ENCODE measurements at places on chromosomes 5 and 9.

GRCh38 chr5:111043712-111044506 lies 27.6 kb upstream of the TSLP start:
- DNase-seq = no peak

DNA sequence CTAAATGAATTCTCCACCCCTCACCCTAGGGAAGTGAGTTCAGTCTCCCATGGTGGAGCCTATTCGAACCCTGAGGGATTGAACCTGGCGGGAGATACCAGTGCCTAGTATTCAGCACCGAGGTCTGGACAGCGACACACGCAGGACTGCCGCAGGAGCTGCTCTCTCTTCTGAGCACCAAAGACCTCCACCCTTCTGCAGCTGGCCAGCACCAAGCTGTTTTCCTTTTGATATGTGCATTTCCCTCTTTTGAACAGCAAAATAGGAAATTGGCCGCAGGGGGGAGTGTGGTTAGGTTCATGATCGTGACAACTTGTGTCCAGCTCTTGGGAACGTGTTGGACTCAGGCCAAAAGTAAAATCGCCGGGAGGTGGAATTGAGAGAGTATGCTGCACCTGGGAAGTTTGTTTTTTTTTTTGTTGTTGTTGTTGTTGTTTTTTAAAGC lies 1.2 kb upstream of the PCSK1 start:
- DNase-seq = peak; percentile 8

DNA sequence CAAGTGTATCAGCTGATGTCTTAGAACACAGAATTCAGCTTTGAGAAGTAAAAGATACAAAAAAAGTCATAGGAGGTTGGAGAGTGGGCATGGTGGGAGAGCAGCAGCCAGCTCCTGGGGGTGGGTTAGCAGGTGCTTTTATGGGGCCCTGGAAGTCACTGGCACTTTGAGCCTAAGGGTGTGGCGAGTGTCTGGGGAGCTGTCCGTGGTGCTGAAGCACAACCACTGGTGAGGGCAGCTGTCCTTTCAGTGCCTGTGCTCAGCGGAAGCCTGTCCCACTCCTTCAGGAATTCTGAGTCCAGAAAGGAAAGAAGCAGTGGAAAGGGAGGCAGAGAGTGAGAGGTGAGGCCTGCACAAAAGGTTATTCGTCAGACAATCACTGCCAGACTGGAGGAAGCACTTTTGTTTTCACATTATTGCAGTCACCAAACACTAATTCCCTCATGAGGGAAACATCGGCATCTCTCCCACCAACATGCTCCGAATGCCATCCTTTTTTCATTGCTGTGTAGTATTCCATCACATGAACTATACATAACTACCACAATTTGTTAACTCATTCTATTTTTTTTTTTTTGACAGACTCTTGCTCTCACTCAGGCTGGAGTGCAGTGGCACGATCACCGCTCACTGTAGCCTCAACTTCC lies 59.4 kb upstream of the RAPGEF1 start:
- peak; percentile 17 for DNase-seq

GRCh38 chr9:137227054-137227852 lies at the start of gene RNF224:
Gene RNF224, plus strand, starts transcription at chr9:137227502. Its CDS starts 834 bp downstream, at chr9:137228336.
- peak; percentile 70 for DNase-seq

GRCh38 chr5:64323591-64323990 lies 157.9 kb downstream of the RNF180 start:
- DNase-seq = no peak

DNA sequence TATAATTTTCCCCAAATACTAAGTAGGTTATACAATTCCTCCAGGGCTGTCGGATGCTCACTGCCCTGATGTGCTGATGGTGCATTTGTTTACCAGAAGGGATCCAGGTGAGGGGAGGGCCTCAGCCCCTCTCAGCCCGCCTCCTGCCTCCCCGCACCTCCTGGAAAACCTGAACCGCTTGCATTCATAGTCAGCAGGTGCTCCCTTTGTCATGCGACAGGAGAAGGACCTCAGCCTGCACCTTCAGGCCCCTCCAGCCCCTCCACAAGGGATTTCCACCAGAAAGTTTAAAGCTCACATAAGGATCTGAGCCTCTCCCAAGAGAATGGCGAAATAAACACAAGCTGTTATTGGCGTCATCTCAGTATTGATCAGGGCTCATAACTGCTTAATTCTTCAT lies 36.5 kb upstream of the NTNG2 start:
- DNase-seq = no peak

- no peak for DNase-seq
Measured at GRCh38 chr5:160280384-160281095, 31.8 kb downstream of the CCNJL start.

- DNase-seq = no peak
Measured at GRCh38 chr5:127440831-127441230, 76.6 kb upstream of the PRRC1 start.

DNA sequence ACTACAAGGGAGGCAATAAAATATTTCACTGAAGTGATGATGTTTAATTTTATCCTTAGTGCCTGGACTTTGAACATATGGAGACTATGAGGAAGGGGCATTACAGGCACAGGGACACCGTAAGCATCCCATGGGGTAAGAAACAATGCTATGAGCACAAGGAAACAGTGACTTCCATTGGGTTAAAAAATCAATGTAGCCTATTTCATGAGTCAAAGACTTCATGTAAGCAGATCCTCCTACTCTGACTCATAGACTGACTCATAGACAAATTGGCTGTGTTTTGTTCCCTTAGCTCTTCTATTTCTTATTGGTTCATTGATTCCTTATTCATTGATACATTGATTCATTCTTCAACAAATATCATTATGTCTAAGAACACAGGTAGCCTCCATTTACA lies 351.0 kb downstream of the PRELID2 start:
- DNase-seq = no peak

DNA sequence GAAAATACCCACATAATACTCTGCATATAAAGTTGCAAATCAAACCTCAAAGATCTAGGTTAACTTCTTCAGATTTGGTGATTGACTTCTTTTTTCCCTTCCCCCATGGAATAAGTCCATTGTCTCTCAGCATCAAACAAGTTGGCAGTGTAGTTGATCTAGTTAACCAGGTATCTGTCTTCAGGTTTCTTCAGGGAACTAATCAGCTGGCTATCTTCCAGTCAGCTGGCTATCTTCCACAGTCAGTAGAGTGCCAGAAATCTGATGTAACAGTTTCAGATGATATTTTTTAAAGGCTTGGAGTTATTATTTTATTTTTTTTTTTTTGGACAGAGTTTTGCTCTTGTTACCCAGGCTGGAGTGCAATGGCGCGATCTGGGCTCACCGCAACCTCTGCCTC lies 16.8 kb downstream of the TNFSF15 start:
- DNase-seq = no peak

DNA sequence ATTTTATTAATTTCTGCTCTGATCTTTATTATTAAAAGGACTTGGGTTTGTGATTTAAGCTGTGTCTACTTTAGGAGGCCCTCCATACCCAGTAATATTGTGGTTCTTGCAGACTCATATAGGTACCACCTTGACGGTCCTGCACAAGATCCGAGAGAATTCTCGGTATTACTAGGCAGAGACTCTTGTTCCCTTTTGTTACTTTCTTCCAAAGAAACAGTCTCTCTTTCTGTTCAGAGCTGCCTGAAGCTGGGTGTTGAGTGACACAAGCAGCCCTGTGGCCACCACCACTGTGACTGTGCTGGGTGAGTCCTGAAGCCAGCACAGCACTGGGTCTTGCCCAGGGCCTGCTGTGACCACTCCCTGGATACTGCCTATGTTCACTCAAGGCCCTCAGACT lies 666.6 kb downstream of the SEMA5A start:
- DNase-seq = no peak

All from central memory CD4-positive, alpha-beta T cell (primary cell).